ENCODE measurements at places on chromosomes 1 and 21.

- no peak for DNase-seq
Observed at GRCh38 chr1:105724286-105724685, 1332.2 kb upstream of the PRMT6 start.

- no peak for DNase-seq
Observed at GRCh38 chr21:32137931-32138330, 140.9 kb downstream of the MIS18A start.

DNA sequence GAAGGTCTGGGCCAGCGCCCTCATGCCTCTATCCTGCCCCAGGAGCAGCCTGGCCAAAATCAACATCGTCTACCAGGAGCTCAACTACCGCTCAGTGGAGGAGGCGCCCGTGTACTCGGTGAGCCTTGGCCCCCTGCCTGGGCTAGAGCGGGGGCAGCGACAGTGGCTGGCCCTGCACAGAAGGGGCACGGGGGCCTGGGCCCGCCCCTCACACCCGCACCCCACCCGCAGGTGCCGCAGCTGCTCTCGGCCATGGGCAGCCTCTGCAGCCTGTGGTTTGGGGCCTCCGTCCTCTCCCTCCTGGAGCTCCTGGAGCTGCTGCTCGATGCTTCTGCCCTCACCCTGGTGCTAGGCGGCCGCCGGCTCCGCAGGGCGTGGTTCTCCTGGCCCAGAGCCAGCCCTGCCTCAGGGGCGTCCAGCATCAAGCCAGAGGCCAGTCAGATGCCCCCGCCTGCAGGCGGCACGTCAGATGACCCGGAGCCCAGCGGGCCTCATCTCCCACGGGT is 10.8 kb downstream of the SCNN1D start:
- DNase-seq = no peak

DNA sequence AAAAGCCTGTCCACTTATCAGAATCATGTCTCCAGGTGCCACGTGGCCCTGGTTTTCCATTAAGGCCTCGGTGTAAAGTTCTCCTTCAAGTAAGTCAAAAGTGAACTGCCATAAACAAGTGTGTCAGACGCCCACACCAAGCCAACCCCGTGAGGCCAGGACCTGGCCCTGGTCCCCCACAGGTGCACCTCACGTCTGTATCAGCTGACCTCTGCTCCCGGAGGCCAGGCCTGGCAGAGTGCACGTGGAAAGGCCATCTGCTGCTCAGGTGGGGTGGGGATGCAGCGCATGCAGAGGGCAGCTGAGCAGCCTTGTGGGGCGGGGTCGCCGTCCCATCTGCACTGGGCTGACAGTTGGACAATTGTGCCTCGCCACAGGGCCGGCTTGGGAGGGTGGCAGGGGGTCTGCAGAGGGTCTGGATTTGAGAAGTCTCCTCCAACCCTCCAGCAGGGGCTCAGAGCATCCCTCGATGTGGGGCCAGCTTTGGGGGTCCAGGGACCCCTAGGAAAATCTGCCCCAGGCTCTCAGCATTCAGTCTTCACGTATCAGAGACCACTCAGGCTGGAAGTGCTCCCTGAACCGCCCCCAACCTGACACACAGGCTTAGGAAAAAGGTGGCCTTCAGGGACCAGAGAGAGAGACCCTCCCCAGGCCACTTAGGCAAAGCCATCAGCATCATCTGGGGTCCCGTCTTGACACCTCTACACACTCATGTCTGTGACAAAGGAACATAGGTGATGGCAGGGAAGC is 3.0 kb downstream of the SLC19A1 start:
- DNase-seq = peak; percentile 59

- DNase-seq = no peak
Observed at GRCh38 chr1:208141610-208142192, 102.5 kb downstream of the PLXNA2 start.

- DNase-seq = no peak
Observed at GRCh38 chr1:216805233-216805632, 82.0 kb upstream of the ESRRG start.

GRCh38 chr1:235932090-235932510 is 65.4 kb upstream of the LYST start:
- DNase-seq = no peak

- no peak for DNase-seq
Observed at GRCh38 chr1:68081775-68082283, 31.4 kb upstream of the DIRAS3 start.

- DNase-seq = no peak
Observed at GRCh38 chr1:187264995-187265602, 436.4 kb downstream of the PLA2G4A start.

- DNase-seq = no peak
Observed at GRCh38 chr1:68994096-68994495, 497.2 kb upstream of the DEPDC1 start.

DNA sequence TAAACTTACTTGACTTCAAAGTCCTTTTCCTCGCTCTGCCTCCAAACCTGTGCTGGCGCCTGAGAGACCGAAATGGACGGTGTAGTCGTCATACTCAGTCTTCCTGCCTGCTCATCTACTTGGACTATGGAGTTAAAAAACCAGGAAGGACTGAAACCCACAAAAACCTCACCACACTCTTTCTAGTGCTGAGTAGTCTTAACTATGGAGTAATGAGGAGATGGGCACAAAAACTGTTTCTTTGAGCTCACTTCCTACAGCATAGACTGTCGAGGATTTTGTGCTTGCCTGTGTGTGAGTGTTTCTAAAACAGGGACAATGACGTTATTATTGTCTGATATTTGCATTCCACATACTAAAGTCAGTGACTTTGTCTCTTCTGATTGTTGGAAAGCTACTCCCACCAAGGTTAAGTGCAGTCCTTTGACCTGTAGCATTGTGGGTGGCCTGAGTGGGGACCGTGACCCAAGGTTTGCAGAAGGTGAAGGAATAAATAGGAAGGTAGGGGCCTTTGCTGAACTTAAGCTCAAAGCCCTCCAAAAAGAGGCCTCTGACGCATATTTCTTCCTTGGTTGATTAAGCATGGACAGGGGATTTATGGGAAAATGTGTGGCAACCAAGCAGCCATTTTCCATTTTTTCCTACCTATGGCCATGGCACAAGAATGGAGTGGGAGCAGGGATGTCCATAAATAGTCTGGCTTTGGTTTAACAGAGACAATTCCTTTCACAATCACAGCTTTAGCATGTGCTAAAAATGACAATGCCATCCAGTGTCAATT is 109.6 kb downstream of the ZBTB18 start:
- DNase-seq = no peak

DNA sequence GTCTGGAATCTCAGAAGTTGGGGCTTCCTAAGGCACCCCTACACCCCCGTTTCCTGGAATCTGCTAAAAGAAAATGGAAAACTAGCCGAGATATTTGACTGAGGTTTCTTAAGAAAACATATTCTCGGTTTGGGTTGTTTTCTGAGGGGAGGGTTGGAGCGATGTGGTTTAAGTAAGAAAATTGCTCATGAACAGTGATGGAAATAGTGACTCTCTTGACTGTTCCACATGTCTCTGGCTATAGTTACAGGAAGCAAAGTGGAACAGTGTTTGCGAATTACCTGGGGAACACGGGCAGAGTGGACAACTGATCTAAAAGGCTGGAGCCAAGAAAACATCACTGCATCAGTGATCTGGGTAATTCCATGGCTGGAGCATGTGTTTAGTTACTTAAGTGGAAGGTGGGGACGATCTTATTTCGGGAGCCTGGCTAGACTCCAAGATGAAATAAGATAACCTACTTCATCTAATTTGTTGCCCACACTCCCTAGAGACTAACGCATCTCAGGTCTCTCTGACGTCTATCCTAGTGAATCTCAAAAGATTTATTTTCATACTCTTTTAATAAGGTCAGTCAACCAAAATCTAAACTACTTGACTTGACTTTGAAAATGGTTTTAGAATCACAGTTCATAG is 92.4 kb downstream of the KCNJ15 start:
- DNase-seq = no peak

- no peak for DNase-seq
Observed at GRCh38 chr1:233006541-233006973, 56.1 kb downstream of the NTPCR start.

DNA sequence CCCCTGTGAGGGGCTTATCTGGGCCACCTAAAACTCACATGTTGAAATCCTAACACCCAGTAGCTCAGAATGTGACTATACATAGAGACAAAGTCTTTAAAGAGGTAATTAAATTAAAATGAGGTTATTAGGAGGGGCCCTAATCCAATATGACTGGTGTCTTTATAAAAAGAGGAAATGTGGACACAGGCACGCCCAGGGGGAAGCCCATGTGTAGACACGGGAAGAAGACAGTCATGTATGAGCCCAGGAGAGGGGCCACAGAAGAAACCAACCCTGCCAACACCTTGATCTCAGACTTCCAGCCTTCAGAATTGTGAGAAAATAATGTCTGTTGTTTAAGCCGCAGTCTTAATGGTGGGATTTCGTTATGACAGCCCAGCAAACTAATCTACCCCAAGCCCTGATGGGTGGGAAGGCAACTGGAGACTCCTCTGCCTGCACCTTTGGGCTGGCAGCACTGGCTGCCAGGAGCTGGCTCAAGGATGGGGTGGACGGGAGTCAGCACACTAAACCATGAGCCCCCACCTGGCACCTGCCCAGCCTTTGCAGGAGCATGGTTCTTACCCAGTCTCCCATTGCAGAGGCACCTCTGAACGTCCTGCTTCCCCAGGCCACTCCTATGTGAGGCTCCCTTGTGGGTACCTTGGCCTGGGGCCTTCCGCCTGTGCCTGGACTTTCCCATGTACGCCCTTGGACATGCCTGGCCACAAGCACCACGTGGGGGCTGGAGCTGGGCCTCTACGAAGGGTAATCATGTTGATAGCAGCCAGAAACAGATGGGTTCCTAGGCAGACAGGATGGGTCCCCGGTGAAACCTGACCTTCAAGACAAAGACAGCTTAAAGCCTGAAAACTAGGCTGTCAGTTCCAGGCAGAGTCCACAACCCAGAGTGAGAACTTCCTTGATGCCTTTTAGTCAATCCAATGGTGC is 57.1 kb upstream of the DMRTB1 start:
- no peak for DNase-seq

- no peak for DNase-seq
Observed at GRCh38 chr1:151144474-151145303, 1.7 kb downstream of the SEMA6C start.

GRCh38 chr1:48082271-48082962 is 85.2 kb upstream of the TRABD2B start:
- no peak for DNase-seq

DNA sequence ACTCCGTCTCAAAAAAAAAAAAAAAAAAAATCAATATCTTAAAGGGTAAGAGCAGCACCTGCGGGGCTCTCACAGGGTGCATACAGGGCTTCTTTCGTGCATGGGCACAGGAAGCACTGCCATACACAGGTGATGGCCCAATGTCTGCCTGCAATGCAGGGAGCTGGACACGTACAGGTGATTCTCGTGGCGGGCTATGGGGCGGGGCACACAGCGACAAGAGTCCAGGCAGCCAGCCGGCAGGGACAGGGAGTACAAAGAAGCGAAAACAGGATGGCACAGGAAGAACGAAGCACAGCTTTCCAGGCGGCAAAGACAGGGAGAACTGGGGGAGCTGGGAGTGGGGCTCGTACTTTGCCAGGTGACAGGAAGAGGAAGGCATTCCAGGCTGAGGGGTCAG is 1.6 kb downstream of the KIF17 start:
- DNase-seq = no peak

DNA sequence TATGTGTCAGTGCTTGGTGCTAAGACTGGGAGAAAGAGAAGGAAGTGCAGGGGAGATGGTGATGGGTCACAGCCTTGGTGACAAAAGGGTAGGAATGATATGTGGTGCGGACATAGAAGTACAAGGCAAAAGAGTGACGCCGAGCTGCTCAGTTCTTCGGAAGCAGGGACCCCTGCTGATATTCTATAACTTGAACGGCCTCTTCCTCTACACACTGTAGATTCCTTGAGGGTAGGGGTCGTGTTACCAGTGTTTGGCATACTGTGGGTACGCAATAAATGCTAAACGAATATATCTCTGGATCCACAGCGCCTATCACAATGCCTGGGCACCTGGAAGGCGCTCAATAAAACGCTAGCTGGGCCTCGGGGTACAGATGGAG is 488 bp downstream of the DBT start:
- no peak for DNase-seq

- DNase-seq = peak; percentile 1
Observed at GRCh38 chr1:29272147-29272907, 36.0 kb downstream of the PTPRU start.

- no peak for DNase-seq
Observed at GRCh38 chr1:33466159-33466558, 6.3 kb upstream of the ZSCAN20 start.

GRCh38 chr1:109193653-109194590 is 19.8 kb upstream of the SARS1 start:
- peak; percentile 80 for DNase-seq

GRCh38 chr1:99550198-99550597 is 95.7 kb upstream of the PALMD start:
- no peak for DNase-seq

DNA sequence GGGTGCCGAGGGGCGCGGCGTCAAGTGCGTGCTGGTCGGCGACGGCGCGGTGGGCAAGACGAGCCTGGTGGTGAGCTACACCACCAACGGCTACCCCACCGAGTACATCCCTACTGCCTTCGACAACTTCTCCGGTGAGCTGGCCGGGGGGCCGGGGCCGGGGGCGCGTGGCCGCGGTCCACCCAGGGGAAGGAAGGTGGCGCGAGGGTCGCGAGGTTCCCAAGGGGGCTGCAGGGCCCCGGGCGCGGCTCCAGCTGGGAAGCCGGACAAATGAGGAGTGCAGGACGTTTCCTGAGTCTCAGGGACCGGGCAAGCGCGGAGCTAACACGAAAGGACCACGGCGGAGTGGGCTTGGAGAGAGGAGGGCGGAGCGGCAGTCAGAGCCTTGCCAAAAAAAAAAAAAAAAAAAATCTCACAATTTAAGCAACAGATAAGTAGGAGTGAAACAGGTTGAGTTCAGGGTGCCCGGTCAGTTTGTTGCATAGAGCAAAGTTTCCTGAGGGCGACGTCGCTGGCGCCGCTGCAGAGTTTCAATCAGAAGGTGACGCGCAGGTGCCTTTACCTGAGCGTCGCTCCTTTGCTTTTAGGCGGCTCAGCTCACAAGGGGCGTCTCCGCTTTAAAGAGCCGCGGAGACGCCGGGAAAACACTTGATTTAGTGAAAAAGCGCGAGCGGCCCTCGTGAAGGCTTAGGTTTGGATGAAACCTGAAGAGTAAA is 750 bp downstream of the RHOU start:
- peak; percentile 73 for DNase-seq

DNA sequence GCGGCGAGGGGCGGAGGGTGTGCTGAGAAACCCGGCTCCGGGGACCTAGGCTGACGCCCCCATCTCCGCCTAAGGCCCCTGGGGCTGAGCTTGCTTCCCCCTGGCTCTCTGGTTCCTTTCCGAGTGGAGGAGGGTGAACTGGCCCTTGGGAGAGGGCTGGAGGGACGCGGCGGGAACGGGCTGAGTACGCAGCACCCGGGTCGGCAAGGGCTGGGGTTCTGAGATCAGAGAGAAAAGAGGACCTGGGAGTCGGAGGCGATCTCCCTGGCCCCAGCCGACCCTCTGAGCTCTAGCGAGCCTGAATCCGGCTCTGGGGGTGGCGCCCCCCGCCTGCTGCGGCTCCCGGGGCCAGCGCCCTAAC is 270.8 kb downstream of the FOXD2 start:
- DNase-seq = no peak

GRCh38 chr1:184889166-184889565 is 85.1 kb downstream of the NIBAN1 start:
- no peak for DNase-seq

- no peak for DNase-seq
Observed at GRCh38 chr1:166457700-166458099, 290.9 kb upstream of the FAM78B start.

- peak; percentile 67 for DNase-seq
Observed at GRCh38 chr1:41802532-41803501, 115.9 kb downstream of the HIVEP3 start.

All from activated effector memory CD4-positive, alpha-beta T cell treated with anti-CD3 and anti-CD28 coated beads, Interleukin-2, amount 50 U/mL, for 16 hours (primary cell).